SW480 (cell line): ENCODE measurements at places on chromosomes 13 and 19.

DNA sequence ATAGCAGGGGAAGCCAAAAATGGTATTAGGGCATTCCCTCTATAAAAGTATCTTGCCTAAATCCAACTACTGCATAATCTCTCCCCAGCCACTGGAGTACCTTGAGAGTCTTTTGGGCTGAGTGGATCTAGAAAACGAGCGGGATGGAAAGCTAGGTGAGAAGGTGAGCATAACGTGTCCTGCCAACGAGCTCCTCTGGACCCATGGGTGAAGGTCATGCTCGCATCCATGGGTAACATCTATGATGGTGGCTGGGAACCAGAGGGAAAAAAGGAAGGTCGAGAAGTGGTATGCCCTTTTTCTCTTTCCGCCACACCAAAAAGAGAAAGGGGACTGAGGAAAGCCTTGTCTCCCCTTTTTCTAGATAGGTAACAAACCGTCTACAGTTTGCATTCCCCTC lies 63.0 kb downstream of the ZNF208 start:
- DNase-seq = no peak

- DNase-seq = peak; percentile 93
Measured at GRCh38 chr13:20703780-20704458, 420 bp downstream of the IL17D start.

DNA sequence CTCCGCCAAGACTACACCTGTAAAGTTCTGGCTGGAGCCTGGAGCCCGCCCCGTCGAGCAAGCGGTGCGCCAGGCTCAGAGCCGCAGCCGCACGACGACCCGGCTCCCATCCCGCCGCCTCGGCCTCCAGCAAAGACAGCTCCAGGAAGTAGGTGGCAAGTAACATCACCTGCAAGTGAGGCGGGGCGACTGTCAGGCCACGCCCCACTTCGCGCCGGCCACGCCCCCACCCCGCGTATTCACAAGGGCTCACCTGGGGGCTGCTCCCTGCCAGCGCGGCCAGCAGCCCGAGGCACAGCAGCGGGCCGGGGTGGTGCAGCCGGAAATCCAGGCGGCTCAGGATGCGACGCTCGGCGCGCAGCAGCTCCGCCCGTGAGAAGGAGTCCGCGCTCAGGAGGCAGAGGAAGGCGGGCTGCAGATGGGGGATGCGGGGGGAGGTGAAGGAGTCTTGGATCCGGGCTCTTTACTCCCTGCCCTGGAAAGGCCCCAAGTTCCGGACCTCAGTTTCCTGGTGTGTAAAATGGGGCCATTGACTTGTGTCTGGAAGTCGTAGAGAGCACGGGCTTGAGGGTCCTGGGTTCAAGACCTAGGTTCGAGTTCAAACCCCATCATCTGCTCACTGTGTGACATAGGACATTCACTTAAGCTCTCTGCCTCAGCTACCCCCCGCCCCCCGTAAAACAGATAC lies 3.2 kb downstream of the CCNP start:
- no peak for DNase-seq

DNA sequence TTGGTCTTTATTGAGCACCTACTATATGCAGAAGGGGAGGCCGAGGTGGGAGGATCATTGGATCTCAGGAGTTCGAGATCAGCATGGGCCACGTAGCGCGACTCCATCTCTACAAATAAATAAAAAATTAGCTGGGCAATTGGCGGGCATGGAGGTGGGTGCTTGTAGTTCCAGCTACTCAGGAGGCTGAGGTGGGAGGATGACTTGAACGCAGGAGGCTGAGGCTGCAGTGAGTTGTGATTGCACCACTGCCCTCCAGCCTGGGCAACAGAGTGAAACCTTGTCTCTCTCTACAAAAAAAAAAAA lies 3.8 kb downstream of the CFD start:
- DNase-seq = no peak

DNA sequence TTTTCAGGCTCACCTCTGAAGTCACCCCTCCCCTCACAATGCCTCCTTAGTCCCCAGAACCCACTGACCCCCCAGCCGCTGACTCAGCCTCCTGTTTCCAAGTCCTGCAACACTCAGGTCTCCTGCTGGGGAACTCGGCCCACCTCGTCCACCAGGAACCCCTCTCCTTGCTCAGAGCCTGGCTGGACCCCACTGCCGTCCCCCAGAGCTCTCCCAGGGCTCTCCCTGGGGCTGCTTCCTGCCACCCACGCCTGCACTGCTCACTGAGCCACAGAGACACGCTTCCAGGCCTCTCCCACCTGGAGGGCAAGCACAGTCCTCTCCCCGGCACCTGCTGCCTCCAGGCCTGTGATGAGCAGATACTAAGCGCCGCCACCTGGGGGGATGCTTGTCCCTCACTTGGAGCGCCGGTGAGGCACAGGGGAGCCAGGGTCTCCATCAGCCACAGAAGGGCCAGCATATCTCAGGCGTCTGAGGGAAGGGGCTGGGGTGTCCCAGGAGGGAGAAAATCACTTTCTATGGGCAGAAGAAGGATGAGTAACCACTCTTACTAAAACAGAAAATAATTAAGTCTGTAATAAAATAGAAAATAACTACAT lies 53.8 kb downstream of the KLF2 start:
- DNase-seq = no peak

GRCh38 chr19:39296055-39296645 lies at the start of gene IFNL1:
Gene IFNL1 (plus strand): TSS chr19:39296407. CDS start chr19:39296422, 15 bp downstream.
- no peak for DNase-seq

DNA sequence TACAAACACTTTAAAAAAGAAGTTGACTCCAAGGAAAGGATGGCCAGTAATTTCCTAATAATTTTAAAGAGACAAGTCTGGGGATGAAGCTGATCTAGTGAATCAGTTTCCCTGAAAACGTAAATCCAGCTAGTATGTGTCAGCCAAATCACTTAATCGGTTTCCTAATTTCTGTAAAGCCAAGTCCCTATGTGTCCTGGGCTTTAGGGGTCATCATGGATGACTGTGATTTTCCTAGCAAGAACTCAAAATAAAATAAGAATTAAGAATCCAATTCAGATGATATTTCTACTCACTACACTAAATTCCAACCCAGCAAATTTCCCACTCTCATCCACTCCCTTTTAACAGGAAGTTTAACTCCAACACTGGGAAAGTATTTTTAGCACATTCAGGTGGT lies 35.9 kb downstream of the ELF1 start:
- no peak for DNase-seq

- no peak for DNase-seq
Measured at GRCh38 chr13:80196756-80197155, 144.2 kb downstream of the SPRY2 start.

GRCh38 chr13:106649495-106649894 lies 81.6 kb upstream of the ARGLU1 start:
- DNase-seq = peak; percentile 52

DNA sequence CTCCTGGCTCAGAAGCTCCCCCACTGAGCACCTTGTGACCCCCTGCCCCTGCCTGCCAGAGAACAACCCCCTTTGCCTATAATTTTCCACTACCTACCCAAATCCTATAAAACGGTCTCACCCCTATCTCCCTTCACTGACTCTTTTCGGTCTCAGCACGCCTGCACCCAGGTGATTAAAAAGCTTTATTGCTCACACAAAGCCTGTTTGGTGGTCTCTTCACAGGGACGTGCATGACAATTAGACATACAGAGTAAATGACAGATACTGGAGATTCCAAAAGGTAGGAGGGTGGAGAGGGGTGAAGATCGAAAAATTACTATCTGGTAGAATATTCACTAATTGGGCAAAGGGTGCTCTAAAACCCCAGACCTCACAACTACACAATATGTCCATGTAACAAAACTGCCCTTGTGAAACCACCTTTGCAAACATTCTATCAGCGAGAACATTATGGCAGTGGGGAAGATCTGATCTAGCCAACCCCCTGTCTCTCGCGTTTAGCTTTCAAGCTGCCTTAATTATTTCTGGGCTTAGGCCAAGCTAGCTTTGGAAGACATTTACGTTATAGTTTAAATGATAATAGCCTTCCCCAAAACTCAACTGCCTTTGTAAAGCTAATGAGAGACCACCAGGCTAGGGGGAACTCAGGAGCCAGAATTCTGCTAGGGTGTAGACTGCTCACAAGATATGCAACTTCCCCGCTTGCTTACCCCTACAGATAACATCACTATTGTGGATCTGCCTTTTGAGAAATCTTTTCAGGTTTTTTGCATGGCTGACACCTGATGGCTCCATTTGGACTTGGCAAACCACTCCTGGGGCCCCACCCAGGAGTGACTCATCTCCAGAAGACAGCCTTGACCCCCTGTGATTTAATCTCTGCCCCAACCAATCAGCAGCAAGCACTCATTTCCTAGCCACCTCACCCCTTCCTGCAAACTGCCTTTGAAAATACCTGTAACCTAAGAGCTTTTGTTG lies 1534.0 kb upstream of the SPRY2 start:
- no peak for DNase-seq

GRCh38 chr13:112699322-112699918 lies 9.6 kb downstream of the ATP11A start:
- DNase-seq = no peak
